ENCODE measurements at places on chromosomes 16 and 17.
A peak's percentile ranks its signal among the peaks of the same experiment; 100 is the strongest.

- DNase-seq = peak; percentile 36
These were observed 34.0 kb downstream of the ADGRG5 start for GRCh38 chr16:57576429-57576870.

DNA sequence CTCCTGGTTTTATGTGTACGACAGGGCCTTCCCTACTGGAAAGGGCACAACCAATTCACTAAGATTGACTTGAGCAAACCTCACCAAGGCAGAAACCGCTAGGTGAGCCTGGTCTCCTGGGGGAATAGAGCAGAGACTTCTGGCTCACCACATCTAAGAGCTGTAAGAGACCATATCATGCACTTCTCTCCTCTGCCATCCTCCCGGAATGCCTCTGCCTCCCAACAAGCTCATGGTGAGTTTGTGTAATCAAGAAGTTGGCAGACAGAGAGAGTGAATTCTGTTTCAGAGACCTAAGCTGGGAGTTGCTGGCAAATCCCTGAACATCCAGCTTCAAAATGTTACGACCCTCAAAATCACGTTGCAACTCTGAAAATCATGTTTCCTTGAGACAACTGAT is 154.8 kb downstream of the SLC39A11 start:
- no peak for DNase-seq

GRCh38 chr17:77282524-77283515 is 142.1 kb downstream of the SEC14L1 start:
- no peak for DNase-seq

GRCh38 chr17:78771758-78772382 is 10.2 kb downstream of the CYTH1 start:
- no peak for DNase-seq

DNA sequence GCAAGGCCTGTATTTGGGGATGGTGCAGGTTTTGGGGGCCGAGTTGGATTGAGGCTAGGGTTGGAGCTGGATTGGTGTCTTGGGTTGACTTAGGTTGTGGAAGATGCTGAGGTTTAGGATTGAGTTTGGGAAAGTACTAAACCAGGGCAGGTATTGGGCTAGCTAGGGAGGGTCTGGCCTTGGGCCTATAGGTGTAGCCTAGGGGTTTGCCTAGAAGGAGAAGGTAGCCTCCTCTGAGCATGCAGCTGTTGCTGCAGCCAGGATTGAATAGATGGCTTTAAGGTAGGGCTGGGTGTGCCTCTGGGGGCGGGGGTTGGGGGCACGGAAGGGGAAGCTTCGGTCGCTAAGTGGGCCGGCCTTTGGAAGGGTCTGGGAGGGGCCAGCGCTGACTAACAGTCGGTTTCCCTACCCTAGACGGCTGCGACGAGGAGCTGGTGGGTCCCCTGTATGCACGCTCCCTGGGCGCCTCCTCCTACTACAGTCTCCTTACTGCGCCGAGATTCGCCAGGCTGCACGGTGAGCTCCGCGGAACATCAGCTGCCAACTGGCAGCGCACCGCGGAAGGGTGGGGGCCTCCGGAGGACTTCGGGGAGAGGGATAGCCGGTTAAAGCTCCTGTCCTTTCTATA is 1.2 kb downstream of the CNTNAP1 start:
- DNase-seq = no peak

DNA sequence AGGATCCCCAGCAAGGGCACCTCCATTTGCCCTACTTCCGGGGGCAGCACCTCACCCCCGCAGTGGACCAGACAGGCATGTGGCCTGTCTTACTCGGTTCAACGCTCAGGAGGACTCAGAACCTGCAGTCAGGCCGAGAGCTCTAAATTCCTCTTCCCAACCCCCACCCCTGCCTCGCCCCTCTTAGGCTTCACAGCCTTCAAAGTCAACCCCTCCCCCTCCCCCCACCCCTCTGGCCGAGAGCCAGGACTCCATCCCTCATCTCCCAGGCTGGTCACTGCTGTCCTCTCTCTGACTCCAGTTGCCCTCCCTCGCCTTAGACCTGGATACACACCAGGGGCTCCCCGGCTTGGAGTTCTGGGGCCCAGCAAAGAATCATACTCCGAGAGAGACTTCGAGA is 8.1 kb upstream of the HS3ST6 start:
- no peak for DNase-seq

DNA sequence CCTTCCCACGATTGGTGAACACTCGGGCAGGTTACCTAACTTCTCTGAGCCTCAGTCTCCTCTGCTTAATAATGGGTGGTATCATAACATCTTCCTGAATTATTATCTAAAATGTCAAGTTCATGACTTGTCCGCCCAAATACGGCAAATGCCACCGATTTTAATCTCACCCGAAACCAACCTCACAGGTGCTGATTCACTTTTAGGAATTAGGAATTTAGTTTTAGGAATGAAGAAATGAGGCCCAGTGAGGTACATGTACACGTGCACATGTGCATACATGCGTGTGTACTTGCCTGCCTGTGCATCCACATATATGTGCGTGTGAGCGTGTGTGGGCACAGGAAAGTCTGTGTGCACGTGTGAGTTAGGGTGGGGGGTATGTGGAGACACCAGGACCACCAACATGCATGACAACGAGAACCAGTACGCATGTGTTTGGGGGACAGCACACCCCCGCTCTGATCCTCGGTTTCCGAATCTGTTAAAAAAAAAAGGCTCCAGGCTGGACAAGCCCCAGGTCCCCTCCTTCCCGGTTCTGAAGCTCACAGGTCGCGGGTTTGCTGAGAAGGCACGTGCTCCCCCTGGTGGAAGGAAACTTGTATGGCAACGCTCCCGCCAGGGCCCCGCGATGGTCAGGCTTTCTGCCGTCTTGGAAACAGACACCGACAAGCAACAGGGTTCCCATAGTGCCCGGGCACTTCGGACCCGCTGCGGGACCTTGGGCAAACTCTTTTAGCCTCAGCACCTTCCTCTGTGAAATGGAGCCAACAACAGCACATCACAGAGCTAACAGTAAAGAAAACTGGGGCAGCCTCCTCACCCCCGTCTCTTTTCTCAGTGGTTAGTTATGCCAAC is 219.2 kb downstream of the RBFOX3 start:
- DNase-seq = peak; percentile 22

DNA sequence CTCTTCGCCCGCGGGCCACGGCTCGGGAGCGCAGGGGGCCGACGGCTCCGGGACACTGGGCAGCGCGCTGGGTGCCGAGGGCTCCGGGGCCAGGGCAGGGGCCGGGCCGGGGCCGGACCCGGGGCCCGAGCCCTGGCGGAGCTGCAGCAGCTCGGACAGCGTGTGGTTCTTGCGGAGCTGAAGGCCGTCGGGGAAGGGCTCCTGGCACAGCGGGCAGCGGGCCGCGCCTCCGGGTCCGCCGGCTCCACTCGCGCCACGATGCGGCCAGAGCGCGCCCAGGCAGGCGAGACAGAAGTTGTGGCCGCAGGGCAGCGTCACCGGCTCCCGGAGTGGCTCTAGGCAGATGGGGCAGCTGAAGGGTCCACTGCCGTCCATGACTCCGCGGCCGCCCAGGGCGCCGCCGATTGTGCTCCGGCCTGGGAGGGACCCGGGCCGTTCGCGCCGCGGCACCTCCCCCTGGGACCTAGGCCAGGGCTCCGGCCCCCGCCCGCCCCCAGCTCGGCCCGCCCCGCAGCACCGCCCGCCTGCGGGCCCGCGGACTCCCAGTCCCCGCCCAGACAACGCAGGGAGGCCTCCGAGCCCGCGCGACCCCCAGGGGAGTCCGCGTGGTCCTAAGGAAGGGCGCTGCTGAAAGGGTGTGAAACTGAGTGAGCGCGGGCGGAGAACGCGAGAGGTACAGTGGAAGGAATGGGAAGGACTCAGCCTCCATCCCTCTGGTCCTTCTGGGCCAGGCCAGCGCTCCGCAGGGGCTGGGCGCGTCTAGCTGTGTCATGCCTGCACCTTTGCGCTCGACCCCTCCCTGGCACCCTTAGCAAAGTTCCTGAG is at the start of gene TRIM47:
TSS of gene TRIM47 (minus strand) at position 408 of the 825 bp plus-strand sequence. CDS start at position 375, 33 bp downstream.
- peak; percentile 41 for DNase-seq

- no peak for DNase-seq
These were observed 488 bp downstream of the SPSB3 start for GRCh38 chr16:1781758-1782407.

DNA sequence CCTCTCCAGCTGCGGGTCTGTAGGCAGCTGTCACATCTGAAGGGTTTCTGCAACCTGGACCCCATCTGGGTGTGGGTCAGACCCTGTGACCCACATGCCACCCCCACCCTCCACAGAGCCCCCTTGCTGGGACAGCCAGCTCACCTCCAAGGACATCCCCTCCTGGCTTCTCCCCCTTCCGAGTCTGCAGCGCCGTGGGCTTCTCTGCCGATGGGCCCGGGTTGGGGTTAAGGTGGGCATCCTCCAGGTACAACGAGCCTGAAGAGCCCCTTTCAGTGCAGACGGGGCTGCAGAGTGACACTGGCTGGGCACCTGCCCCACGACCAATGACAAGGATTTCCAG is 28.9 kb downstream of the OR1D5 start:
- no peak for DNase-seq

GRCh38 chr17:49990331-49990730 is 4.7 kb downstream of the DLX3 start:
- no peak for DNase-seq

DNA sequence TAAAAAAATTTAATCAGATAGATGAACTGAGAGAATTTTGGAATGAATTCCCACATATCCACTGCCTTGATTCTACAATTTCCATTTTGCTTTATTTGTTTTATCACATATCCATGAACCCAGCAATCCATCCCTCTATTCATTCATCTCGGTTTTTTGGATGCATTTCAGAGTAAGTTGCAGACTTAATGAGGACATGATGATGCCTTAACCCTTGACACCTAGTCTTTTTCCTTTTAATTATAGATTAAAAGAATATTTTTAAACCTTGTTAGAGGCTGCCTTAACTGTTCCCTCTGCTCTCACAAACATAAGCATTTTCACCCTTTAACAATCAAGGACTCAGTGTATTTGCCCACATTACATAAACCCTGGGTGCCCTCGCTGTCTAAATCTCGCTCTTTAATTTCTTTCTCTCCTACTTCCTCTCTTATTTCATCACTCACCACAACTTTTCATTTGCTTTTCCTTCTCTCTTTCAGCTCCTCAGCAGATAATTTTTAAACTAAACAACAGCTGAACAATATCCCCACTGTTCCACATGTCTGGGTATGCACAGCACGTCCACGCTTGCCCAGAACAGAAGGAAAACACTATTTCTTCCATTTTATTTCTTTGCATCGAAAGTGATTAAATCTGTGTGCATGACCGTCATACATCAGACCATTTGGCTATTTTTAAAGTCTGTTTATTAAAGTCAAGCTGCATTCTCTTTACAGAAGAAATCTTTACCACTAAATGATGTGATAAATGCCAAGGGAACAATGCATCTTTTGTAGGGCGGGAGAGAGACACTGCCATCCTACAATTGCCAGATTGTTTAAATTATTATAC is 39.9 kb downstream of the IQCK start:
- DNase-seq = no peak

GRCh38 chr17:75267411-75268232 is 3.4 kb downstream of the MIF4GD start:
- no peak for DNase-seq

DNA sequence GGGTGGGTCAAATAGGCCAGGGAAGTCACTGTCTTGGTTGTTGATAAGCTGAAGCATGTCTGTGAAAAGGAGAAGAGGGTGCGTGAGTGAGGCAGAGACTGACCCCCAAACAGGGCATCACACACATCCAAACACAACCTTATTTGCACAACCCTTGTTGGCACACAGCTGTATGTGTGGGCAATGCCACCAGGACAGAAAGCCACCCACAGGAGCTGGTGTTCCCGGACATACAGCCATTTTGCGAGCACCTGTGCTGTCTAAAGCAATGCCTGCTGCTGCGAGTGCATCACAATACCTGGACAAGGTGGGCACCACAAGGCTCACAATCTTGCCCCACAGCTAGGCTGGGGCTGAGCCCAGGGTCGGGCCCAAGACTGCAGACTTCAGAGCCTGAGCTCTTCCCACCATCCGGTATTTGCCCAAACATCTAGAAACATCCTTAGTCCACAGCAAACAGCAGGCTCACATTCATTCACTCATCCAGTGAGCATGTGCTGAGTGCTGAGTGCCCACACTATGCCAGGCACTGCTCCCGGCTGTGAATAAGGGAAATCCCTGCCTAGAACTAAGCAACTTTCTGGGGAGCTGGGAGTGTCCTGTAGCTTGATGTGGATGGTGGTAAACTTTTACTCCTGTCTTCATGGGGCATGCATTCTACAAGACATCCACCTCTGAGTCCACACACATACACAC is 16.2 kb downstream of the SREBF1 start:
- no peak for DNase-seq

DNA sequence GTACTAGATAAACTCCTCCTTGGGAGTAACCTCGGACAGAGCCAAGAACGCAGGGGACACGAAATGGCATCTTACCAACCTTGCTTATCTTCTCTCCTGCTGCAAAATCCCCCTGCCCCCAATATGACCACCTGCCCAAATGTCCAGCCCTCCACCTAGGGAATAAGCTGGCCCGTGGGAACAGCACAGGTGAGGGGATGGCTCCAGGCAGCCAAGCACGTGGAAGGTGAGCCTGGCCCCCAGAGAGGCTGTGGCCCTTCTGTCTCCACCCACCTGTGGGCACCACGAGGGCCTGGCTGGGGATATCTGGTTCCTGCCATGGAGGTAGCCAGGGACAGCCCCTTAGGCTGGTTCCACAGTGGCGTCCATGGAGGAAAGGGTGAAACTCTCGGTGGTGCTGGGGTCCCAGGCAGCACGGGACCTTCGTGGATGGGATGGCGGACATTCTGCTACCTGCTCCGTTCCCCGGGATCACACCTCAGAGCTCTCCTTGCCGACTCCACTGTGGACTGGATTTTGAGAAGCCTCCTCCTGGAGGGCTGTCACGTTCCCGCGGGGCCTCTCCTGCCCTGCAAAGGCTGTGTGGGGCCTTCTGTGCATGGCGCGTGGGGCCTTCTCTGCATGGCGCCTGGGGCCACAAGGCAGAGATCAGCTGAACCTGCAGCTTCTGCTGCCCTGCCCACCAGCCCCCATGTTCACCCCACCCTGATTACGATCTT is 388.5 kb upstream of the TNRC6C start:
- DNase-seq = no peak

DNA sequence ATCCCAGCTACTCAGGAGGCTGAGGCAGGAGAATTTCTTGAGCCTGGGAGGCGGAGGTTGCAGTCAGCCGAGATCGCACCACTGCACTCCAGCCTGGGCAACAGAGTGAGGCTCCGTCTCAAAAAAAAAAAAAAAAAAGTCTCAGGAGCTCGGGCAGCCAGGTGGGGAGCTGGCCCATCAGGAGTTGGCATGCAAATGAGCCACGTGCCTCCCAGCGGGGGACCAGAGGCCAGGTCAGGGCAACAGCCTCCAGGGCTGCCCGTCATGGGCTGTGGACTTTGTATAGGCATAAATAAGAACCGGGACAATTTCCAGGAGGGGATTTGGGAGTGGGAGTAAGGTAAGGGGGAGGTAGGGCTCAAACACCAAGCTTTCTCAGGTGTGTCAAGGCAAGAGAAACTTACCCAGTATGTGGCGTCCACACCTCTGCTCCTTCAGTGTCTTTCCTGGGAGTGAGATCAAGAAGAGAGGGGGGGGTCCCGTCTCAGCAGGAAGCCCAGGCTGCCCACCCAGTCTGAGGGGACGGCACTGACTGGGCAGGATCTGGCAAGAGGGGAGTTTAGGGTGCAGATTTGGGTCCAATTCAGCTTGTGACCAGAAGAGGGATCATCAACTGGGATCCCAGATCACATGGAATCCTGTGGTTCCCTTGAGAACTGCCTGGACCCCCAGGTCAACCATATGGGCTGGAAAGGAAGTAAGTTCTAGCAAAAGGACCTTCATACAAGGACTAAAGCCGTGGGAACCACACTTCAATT is 22.3 kb upstream of the G6PC1 start:
- no peak for DNase-seq
